Left ventricle myocardium superior (tissue), 1 donor: ENCODE measurements at places on chromosomes 5 and 9. TPM values are rescaled to one million over a fixed set of nuclear protein-coding genes. Genes with fewer than 3 reads are reported as not detected.

The GGTA1 gene
- total RNA-seq, result 28.3 TPM

The CATSPER3 gene
- total RNA-seq, result 0.74 TPM

The PTGES gene
- 2.4 TPM for total RNA-seq

The FAM78A gene
- 69.1 TPM for total RNA-seq

The IFNK gene
- not detected for total RNA-seq
